ENCODE measurements at places on chromosomes 13 and 19.
A peak's percentile ranks its signal among the peaks of the same experiment; 100 is the strongest.

- DNase-seq: peak; percentile 56
Measured at GRCh38 chr19:13099073-13099999, 3.3 kb downstream of the LYL1 start.

GRCh38 chr19:19444681-19445155, 39.2 kb downstream of the GATAD2A start:
- no peak for DNase-seq

DNA sequence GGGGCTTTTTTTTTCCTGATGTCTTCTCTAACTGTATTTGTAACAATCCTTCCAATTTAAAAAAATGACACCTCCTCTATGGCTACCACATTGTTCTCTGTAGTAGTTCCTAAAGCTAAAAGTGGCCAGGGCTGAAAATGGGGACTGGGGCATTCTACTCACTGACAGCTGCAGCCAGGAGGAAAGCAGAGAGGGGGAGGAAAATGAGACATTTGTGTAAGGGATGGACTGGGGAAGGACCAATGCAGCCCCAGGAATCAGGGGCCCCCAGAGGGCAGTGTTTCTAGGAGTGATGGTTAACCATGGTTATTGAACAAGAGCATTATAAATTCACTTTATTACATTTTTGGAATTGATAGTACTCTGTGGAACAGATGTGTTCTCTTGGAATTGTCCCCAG, 34.3 kb upstream of the C1QTNF9 start:
- no peak for DNase-seq

- DNase-seq: no peak
Measured at GRCh38 chr19:11399667-11400066, 15.6 kb upstream of the EPOR start.

- no peak for DNase-seq
Measured at GRCh38 chr19:10283301-10284064, 3.3 kb upstream of the ICAM4 start.

- DNase-seq: no peak
Measured at GRCh38 chr13:40539576-40540327, 126.7 kb downstream of the FOXO1 start.

- no peak for DNase-seq
Measured at GRCh38 chr19:39112338-39112890, 13.2 kb upstream of the PAK4 start.

DNA sequence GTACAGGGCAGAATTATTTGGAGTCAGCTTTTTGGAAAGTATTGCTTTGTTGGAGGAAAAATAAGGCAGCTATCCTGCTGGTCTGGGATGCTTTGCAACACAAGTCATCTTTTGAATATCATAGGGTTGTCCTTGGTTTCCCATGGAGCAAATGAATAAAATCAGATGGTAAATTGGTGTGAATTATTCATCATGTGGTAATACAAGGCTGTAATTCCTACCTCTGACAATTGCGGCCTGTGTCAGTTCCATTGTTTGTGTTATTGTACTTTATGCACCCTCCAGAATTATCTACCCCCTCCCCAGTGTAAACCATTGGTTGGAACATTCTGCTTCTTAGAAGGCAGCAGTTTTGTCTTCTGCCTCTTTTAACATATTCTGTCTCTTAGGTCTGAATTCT, 46.2 kb downstream of the RNASEH2B start:
- no peak for DNase-seq

GRCh38 chr19:2978772-2979171, 1.4 kb downstream of the TLE6 start:
- DNase-seq: no peak

DNA sequence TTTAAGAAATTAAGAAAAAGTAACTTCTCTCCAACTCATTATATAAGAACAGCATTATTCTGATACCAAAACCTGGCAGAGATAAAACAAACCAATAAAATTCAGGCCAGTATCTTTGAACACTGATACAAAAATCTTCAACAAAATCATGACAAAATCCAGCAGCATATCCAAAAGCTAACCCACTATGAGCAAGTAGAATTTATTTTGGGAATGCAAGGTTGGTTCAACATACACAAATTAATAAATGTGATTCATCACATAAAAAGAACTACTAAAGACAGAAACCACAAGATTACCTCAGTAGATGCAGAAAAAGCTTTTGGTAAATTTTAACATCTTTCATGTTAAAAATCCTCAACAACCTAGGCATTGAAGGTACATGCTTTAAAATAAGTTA, 12.3 kb downstream of the ZNF91 start:
- no peak for DNase-seq

All from stimulated activated CD8-positive, alpha-beta memory T cell treated with anti-CD3 and anti-CD28 coated beads, Interleukin-7, amount 100 ng/mL, for 1 hour (primary cell).